SK-N-SH treated with all-trans-retinoic acid at 6 μM for 48 hours (cell line): ENCODE measurements at places on chromosomes 11 and 22.
A peak's percentile ranks its signal among the peaks of the same experiment; 100 is the strongest.

GRCh38 chr22:50206599-50206998 is 5.8 kb downstream of the SELENOO start:
- peak; percentile 41 for ATAC-seq

DNA sequence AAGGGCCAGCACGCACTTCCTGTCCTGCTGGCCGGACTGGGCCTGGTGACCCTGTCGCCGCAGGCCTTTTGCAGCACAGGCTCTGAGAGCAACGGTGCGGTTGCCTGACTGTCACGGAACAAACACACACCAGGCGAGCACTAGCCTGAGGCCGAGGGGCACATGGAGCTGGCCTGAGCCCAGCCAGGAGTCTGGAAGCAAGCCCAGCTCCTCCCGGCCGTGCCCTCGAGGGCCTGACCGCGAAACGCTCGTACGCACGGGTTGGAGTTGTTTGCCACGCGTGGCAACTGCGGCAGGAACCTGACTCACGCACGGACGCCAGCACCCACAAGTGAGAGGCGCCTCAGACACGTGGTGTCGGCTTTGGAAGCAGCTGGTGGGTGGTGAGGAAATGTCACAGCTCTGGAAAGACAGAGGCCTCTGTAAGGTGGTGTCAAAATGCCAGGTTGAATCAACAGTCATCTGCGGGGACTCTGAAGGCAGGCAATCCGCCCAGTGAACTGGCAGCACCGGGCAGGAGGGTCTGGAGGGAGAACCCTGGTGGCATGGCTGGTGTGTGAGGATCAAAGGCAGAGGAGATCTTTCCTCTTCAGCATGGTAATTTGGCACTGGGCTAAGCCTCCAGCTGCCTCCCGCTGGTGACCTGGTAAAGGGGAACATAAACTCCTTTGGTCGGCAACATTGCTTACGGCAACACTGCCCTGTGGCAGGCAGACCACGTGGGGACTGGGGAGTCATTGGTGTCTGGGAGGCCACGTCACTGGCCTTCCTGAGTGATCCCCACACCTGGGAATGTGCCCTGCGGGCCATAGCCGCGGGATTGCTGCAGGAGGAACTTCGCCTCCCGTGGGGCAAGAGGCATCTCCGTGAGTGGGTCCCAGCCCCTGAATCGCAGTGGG is 15.3 kb upstream of the IL17REL start:
- peak; percentile 7; the same call in 1 of the 3 replicates for ATAC-seq

- peak; percentile 80 for ATAC-seq
Observed at GRCh38 chr11:121741351-121741760, 288.6 kb upstream of the SORL1-AS1 start.

DNA sequence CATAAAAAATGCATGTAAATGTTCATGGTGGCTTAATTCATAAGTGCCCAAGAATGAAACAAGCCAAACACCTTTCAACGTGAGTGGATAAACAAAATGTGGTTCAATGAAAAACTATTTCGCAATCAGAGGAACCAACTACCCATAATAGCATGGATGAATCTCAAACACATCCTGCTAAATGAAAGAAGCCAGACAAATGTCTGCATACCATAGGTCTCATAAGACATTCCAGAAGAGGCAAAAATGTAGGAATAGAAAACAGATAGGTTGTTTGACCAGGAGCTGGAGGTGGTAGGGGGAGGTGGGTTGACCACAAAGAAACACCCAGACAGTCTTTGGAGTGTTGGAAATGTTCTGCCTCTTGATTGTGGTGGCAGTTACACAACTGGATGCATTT is 13.2 kb upstream of the OSBPL5 start:
- ATAC-seq: no peak; the same call in 2 of the 3 replicates

GRCh38 chr22:25680956-25681355 is 61.0 kb upstream of the MYO18B start:
- no peak for ATAC-seq

- ATAC-seq: no peak
Observed at GRCh38 chr22:47397673-47398072, 635.2 kb downstream of the TBC1D22A start.

- ATAC-seq: no peak
Observed at GRCh38 chr11:79200398-79201070, 240.3 kb downstream of the TENM4 start.

DNA sequence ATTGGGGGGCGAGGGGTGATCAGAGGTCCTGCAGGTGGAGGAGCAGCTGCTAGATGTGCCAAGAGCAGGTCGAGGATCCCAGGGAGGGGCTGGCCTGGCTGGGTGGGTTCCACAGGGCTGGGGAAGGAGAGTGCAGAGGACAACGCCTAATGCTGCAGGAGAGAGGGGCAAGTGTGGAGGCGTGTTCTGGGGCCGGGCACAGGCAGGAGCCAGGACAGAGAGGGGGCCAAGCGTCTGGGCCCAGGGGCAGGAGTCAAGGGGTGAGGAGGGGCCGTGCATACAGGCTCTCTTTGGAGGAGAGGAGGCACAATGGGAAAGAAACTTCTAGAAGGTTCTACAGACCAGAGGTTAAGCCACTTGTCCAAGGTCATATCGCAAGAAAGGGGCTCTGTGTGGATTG is 26.7 kb upstream of the FGF19 start:
- ATAC-seq: no peak

DNA sequence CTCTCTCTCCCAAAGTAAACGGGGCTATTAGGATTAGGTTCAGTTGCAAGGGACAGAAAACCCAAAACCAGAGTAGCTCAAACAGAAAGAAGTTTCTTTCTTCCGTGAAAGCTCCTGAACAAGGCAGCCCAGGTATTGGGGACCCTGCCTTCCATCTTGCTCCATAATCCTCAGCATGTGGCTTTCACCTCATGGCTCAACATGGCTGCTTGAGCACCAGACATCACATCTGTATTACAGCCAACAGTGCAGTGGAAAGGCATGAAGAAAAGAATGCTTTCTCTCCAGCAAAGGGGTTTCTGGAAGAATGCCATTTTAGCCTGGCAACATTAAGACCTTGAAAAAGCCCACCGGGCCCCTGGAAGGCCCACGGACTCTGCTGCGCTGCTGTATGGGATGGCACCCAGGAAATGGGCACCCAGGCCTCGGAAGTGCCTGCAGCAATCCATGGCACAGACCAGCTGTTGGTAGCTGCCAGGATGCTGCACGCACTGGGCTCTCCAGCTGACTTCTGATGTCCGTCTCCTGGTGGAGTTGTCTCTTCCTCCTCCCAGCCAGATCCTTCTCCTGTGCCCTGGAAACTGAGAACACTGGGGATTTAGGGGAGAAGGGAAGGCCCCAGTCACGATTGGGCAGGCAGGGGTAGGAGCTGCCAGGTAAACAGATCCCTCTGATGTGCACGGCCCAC is 22.6 kb downstream of the PDGFB start:
- ATAC-seq: no peak

DNA sequence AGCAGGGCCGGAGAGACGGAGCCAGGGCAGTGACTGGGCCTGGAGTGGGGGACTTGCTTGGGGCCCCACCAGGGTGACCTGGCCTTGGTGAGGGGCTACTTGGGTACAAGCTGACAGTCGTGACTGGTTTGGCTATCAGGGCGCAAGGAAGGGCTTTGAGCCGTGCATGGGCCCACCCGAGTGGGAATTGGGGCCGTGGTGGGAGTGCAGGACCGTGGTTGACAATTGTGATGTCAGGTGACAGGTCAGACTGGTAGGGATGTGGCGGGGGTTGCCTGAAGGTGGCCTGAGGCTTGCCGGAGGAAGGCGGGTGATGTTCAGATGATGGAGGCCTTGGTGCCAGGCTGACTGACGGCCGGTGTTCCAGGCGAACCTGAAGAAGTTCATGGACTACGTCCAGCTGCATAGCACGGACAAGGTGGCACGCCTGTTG is 5.6 kb downstream of the SHANK3 start:
- no peak for ATAC-seq

- ATAC-seq: no peak
Observed at GRCh38 chr22:26431261-26431995, 2.4 kb downstream of the ASPHD2 start.

- no peak for ATAC-seq
Observed at GRCh38 chr11:130208241-130209127, 48.9 kb downstream of the ST14 start.

DNA sequence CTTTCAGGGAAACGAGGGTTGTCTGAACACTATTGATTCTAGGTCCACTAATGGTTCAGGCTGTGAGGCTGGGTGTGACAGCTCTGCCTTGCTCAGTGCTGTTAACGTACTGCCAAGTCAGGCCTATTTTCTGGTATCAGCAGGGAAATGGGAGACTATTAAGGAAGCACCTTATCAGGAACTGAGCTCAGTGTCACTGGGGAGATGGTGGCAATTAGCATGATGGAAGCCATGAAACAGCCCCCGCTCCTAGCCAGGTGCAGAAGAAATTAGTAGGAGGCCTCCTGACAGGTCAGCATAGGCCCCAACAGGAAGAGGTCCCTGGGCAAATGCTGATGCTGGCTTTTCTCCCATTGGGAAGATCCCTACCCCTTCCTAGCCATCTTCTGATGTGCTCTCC is 42.6 kb upstream of the LMO2 start:
- no peak for ATAC-seq

DNA sequence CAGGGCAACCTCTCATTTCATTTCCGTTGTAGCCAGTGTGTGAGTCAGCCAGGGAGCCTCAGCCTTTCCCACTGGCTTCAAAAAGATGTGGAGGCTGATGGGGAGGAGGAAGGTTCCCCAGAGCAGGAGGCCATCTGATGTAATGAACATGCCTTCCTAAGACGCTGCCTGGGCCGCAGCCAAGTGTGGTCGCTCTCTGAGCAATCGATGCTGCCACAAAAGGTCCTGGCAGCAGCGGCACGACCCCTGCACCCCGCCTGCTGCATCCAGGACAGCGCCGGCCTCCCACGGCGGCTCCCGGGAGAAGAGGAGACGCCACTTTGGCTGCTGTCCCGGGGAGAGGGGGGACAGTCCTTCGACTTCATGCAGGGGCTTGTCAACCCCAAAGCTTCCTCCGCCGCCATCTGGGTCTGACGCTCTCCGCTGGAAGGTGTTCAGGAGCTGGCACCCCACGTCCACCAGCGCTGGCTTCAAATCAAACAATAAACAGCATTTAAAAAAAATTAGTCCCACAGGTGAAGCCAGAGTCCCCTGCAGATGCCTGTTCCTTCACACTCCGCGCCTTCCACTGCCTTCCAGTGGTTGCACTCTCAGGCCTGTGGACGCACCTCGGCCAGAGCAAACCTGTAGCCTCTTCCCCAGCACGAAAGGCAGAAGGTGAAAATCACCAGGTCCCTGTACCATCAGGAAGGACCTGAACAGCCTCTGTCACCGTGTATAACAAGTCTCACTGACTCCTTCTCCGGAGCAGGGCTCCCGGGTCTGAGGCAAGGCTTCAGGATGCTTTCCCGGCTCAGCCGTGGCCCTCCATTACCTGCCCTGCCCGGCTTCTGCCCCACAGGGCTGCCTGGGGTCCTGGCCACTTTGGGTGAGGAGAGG is 930.7 kb downstream of the BRD1 start:
- no peak for ATAC-seq

GRCh38 chr11:83054001-83054400 is 17.7 kb downstream of the RAB30 start:
- ATAC-seq: no peak

- ATAC-seq: no peak
Observed at GRCh38 chr22:36548606-36549005, 19.6 kb upstream of the EIF3D start.

DNA sequence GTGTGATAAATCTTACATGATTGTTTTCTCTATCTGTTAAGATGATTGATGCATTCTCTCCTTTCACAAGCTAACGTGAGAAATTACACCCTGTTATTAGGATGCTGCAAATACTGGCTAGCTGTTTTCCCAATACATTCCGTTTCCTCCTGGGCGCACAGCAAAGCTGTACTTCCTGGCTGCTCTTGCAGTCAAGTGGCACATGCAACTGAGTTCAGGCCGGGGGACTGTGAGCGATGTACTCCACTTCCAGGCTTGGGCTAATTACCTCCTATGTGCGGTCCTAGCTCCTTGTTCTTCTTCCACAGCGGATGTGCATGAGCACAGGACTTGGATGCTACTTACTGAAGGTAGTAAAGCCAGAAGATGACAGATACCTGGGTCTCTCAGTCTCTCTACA is 234.9 kb upstream of the SESN3 start:
- no peak for ATAC-seq

GRCh38 chr22:38717244-38717643 is 11.5 kb downstream of the GTPBP1 start:
- ATAC-seq: no peak

- ATAC-seq: no peak
Observed at GRCh38 chr11:24965748-24966147, 468.9 kb downstream of the LUZP2 start.

- no peak for ATAC-seq
Observed at GRCh38 chr11:111796696-111797095, 30.5 kb upstream of the PPP2R1B start.

- no peak for ATAC-seq
Observed at GRCh38 chr11:112925516-112926310, 35.5 kb upstream of the NCAM1 start.

- no peak for ATAC-seq
Observed at GRCh38 chr11:69370984-69371709, 77.2 kb downstream of the MYEOV start.

GRCh38 chr11:129578006-129578405 is 202.4 kb downstream of the BARX2 start:
- ATAC-seq: no peak

- no peak for ATAC-seq
Observed at GRCh38 chr11:69330330-69330729, 36.4 kb downstream of the MYEOV start.

- ATAC-seq: no peak
Observed at GRCh38 chr11:103735497-103736032, 300.9 kb upstream of the DDI1 start.

DNA sequence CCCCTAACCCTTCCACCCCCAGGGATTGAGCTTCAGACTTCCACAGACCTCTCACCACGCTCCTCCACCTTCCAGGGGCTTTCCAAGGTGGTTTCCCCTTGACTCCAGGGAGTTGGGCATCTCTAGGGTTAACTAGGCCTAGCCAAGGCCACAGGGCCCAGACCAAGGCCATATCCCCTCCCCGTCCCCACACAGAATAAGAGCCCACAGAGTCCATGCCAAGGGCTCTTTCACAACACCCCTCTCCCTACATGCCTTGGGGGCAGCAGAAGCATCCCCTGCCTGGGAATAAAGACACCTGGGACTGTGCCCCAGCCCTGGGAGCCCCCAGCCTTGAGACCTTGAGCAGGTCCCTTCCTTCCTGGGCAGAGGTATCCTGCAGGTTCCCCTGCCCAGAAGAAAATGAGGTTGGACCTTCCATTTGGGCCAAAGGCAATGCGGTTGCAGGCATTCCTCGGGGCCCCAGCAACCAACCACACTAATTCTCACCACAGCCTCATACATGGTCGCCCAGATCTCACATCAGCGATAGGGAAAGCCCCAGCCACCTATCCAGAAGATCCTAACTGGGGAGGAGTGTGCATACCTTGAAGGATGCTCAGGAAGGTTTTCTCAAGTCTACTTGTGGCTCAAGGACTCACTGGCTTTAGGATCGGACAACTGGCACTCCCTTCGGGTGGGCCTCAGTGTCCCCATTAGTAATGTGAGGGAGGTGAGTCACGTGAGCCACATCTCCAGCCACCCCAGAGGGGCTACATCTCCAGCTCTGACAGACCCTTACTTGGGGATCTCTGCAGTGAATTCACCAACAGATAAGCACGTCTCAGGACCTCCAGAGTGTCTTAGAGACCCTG is 1.7 kb downstream of the GDPD5 start:
- no peak for ATAC-seq

- ATAC-seq: peak; percentile 60
Observed at GRCh38 chr22:45478108-45478771, 24.4 kb upstream of the FBLN1 start.

GRCh38 chr11:17593466-17594245 is 46.6 kb downstream of the OTOG start:
- ATAC-seq: no peak
